Stimulated activated CD4-positive, alpha-beta T cell treated with anti-CD3 and anti-CD28 coated beads, Interleukin-1b, Interleukin-23, amount 100 ng/mL, for 24 hours (primary cell): ENCODE measurements at places on chromosomes 13 and 19.

- no peak for DNase-seq
Observed at GRCh38 chr13:50127726-50128291, 112.6 kb downstream of the KCNRG start.

- no peak for DNase-seq
Observed at GRCh38 chr13:72820156-72820897, 38.4 kb downstream of the PIBF1 start.

DNA sequence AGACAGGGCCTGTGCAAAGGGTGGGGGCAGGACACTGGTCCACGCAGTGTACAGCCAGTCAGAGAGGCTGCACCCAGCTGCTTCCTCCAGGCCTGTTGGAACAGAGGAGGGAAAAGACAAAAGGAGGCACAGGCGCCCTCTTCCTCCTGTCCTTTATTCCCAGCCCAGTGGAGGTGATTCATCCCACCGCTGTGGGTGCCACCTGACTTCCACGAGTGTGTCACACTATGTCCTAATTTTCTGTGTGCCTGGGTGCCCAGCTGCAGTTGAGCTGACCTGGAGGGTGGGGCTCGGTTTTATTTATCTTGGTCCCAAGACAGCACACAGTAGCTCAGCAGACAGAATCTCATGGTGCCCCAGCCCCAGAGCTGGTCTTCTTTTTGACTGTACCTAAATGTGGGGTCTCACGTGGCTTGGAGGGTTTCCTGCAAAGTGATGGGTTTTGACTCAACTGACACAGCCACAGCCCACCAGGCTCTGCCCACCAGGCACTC, 9.0 kb downstream of the EPS15L1 start:
- no peak for DNase-seq

DNA sequence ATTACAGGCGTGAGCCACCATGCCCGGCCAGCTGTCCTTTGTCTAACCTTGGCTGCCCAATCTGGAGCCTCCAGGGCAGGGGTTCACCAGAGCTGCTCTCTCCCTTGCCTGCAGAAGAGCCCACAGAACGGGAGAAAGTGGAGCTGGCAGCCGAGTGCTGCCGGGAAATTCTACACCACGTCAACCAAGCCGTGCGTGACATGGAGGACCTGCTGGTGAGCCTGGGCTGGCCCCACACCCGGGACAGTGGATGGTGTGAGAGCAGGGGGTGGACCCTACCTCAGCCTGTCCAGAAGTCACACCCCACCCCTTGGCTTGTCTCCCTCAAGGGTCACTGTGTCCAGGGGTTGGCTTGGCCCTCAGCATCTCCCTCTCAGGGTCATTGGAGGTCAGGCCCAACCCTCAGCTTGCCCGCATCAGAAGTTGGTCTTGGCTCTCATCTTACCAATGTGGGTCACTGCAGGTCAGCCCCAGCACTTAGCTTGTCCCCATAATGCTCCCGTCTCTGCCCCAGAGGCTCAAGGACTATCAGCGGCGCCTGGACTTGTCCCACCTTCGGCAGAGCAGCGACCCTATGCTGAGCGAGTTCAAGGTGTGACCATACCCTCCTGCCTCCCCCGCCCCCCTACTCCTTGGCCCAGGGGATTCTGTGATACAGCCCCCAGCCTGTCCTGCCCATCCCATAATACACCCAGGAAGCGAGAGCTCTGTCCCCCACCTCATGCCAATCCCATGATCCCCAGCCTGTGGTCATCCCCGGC, 20.4 kb downstream of the ARHGEF1 start:
- DNase-seq = no peak

DNA sequence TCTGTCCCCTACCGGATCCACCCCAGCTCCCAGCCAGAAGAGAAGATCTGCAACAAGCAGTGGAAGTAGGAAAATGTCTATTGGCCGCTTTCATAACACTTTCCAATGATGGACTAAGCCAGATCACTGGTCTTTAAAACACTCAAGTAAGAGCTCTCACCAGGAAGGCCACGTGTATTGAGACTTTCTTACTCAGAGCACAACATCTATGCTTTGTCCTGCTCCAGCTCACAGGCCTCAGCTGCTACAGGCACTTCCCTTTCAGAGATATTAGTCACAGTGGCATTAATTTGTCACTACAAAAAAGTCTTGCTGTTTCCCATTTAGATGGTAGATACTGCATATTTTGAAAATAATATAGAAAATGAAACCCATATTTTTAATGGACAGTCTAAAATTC, 164.2 kb downstream of the ABCC4 start:
- DNase-seq = no peak
